ENCODE measurements at places on chromosomes 4 and X.

- DNase-seq, result no peak
Observed at GRCh38 chr4:124201636-124202035, 510.9 kb downstream of the ANKRD50 start.

DNA sequence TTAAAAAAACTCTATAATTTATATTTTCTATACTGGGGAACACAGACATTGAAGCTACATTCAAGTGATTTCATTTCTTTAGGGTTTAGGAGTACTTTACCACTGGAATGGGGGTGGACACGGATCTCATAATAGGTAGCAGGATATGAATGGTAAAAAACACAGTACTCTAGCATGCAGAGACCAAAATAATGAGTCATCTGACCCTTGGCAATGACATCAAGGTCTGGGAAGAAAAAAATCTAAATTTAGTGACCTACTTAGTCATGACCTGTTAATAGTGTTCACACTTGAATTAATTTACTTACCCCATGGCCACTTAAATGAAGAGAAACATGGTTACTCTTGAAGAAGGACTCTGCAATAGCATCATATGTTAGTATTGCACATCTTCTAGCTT lies 187.9 kb downstream of the EPHA5 start:
- no peak for DNase-seq

- no peak for DNase-seq
Observed at GRCh38 chr4:126267689-126268088, 952.9 kb downstream of the FAT4 start.

GRCh38 chr4:89221167-89221867 lies 86.3 kb downstream of the GPRIN3 start:
- no peak for DNase-seq

DNA sequence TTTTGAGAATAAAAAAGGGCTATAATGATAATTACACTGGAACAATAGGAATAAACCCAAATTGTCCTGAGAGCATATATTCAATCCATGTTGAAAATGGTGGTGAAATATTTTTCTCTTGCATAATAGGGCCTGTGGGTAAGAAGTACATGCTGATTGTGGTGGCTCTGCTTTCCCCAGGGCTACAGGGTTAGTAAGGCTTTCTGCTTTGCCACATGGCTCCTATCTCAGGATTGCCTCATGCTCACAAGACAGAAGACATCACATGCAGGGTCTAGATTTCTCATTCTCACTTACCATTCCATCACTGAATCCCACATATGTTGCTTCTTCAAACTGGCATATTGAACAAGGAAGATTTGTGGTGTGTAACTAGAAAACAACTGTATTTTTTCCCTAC lies 12.4 kb upstream of the VEGFC start:
- DNase-seq, result no peak

- DNase-seq, result peak; percentile 29
Observed at GRCh38 chrX:154695911-154696675, 42.7 kb upstream of the CTAG2 start.

GRCh38 chr4:28350485-28350884 lies 1489.8 kb downstream of the STIM2 start:
- DNase-seq, result no peak

- DNase-seq, result no peak
Observed at GRCh38 chrX:36462142-36462541, 542.6 kb downstream of the CFAP47 start.

DNA sequence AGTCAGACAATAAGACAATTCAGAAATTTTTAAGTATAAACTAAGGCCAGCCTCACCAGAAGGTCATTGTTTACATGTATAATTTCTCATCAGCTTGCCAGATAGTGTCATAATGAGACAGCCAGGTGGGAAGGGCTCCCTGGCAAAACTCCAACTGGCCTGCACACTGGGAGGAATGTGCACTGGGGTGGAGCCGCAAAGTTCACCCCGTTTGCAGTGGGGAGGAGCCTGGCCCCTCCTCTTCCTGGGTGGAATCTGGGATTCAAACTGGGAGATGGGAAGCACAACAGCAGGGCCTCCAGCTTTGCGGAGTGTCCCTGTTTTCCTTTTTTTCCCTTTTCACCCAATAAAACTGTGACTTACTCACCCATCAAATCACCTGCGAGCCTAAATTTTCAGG lies 329.9 kb downstream of the SMARCA1 start:
- DNase-seq, result no peak

- no peak for DNase-seq
Observed at GRCh38 chr4:26788341-26788733, 72.3 kb upstream of the STIM2 start.

GRCh38 chrX:76172325-76172893 lies 453 bp upstream of the PBDC1 start:
- DNase-seq, result no peak

- DNase-seq, result no peak
Observed at GRCh38 chr4:146534178-146534577, 12.4 kb upstream of the SLC10A7 start.

- DNase-seq, result no peak
Observed at GRCh38 chr4:38164346-38164745, 204.1 kb downstream of the PTTG2 start.

GRCh38 chr4:7148337-7148736 lies 44.0 kb upstream of the SORCS2 start:
- no peak for DNase-seq

DNA sequence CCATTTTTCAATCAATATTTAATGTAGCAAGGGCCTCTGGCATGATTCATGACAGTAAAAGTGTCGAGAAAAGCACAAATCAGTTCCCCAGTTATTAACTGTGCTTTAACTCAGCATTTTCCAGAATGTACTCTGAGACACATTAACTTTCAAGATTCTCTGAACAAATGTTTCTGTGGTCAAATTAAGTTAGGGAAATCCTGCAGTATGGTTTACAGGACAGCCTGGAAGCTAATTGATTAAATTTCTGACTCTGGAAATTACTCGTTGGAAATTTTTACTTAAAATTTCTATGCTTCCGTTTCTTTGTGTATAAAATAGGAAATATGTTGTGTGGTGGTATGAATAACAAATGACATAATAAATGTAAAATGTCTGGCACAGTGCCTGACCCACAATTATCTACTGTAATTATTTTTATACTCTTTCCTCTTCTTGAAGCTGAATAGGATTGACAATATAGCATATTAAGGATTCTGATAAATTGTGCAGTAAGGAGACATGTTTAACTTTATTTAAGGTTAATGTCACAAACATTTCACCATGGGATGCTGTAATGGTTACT lies 33.7 kb downstream of the STK32B start:
- DNase-seq, result no peak

DNA sequence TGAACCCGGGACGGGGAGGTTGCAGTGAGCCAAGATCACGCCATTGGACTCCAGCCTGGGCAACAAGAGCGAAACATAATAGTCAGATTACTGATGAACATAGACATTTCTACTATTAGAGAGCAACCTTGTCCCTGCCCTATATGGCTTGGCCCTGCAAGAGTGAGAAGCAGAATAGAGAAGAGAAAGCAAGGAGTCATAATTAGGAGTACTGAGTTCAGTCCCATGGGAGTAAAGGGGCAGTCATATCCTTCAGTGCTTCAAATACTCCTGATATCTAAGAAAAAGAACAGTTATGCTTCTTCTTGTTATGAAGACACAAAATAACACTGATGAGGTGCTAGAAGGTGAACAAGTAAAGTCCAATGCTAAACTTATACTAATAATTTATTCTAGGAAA lies 33.8 kb downstream of the CLDN2 start:
- no peak for DNase-seq

DNA sequence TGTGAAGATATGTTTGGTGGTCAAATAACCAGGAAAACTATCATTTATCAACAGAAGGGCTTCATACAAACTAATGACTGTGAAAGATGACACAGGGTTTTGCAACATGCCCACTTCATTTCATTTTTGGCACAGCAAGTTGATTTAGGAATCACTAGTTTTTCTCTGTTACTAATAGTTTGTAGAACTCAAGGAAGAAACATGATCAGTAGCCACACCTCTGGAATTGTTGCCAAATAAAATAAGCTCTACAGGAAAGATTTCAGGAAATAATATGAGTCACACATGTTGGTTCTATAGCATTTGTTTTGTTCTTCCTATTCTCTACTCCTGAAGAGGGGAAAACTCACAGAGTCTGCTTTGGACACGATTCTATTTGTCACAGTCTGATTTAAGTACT lies 255.4 kb downstream of the TLL1 start:
- DNase-seq, result no peak

- DNase-seq, result peak; percentile 38
Observed at GRCh38 chr4:114780205-114780604, 181.6 kb downstream of the UGT8 start.

DNA sequence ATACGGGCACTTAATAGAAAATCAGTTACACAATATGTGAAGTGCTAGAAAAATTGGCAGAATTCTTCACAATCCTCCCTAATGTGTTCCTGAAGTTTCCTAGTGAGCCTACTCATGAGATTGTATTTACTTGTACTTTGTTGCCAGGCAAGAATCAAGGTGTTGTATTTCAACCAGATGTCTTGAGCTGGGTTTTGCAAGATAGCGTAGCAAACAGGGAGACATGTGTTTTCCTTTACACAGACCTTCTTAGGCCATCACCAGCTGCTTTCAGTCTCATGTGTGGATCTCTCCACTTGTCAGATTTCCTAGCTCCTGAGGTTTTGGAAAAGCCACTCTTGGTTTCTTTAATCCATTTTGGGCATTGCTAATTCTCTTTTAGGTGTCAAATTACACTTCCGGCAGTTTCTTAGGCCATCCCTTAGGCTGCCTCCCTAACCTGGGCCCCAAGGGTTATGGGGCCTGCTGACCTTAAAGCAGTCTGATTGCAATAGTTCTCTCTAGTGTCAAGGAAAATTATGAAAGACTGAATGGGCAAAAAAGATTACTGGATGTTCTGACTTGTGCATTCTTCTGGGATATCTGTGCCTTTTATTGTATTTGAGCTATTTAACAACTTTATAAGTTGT lies 12.2 kb upstream of the EDA start:
- no peak for DNase-seq

DNA sequence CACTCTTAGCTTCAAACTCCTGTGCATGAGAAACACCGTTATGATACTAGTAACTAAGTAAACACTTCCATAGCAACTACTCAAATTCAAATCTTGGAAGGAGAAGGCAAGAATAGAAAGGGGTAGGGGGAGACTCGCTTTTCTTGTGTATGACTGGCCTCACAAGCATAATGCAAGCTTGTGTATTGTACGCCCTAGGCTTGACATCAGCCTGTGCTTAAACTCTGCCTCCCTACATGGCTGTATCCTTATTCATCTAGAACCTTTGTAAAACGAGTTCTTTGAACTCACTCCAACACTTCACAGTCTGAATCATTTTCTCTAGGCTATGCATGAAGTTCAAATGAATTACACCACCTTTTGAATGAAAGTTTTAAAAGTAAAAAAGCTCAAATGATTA lies 1071.2 kb upstream of the ADGRL3 start:
- DNase-seq, result no peak

- peak; percentile 30 for DNase-seq
Observed at GRCh38 chrX:7586126-7586525, 256.8 kb upstream of the VCX start.

- no peak for DNase-seq
Observed at GRCh38 chrX:103615781-103616371, 8.1 kb downstream of the TCEAL3 start.

- DNase-seq, result no peak
Observed at GRCh38 chr4:169934794-169935429, 91.3 kb downstream of the MFAP3L start.

GRCh38 chrX:39736216-39737211 lies 361.2 kb downstream of the BCOR start:
- DNase-seq, result no peak

DNA sequence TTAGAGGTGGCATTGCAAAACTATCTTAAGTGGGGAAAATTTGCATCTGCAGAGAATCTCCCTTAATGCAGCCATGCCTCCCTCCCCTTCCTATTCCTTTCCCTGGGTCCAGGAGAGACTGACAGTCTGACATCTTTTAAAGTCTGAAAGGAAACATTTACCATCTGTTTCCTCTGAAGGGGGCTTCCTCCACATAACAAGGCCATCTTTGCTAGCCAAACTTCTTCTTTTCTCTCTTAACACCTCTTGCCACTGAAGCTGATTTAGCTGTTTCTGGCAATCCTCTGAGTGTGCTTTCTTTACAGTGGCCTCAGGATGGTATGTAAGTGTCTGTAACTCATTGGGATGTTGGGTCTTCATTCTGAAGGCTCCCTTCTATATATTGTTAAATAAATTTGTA lies 34.6 kb upstream of the AADAT start:
- DNase-seq, result no peak

DNA sequence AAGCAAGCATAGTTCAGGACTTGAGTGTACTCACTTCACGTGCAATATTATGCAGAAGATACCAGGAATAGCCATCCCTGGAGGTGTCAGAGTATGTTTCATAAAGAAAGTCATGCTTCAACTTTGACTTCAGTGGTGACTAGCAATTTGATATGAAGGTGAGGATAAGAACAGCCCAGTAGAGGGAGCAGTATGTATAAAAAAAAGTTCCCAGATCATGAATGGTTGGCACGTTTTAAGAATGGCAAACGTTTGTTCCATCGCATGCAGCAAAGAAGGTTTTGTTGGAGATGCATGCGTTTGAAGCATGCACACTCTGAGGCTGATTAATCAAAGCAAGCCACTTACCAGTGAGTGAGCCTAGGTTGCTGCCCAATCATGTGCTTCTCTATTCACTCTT lies 33.5 kb upstream of the SLITRK4 start:
- peak; percentile 3 for DNase-seq

DNA sequence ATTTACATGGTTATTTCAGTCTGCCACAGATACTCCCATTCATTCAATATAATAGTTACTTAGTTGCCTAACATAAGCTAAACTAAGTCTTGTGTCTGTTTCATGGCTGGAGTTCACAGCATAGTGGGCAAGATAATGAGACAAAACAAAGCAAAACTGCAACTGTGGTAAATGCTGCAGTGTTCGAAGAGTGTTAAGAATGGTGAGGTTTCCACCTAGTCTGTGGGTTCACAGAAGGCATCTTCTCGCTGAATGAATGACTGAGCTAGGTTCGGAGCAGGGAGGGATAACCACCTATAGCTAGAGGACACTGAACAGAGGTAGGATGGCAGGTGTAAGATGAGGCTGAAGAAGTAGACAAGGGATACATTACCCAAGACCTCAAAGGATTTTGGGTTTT lies 171.0 kb downstream of the FBXW7 start:
- no peak for DNase-seq

- no peak for DNase-seq
Observed at GRCh38 chr4:6767386-6767747, 15.2 kb upstream of the KIAA0232 start.

- DNase-seq, result peak; percentile 29
Observed at GRCh38 chrX:49754233-49754857, 58.6 kb upstream of the PAGE1 start.

DNA sequence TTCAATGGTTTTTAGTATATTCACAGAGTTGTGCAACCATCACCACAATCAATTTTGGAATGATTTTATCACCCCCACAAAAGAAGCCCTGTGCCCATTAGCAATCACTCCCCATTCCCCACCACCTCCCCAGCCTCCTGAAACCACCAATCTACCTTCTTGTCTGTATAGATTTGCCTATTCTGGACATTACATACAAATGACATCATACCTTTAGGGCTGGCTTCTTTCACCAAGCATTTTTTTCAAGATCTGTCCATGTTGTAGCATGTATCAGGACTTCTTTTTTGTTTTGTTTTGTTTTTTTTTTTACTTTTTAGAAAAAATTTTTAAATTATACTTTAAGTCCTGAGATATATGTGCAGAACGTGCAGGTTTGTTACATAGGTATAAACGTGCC lies 108.1 kb downstream of the RTL9 start:
- DNase-seq, result no peak

GRCh38 chr4:10456595-10457254 lies 501 bp downstream of the ZNF518B start:
- peak; percentile 49 for DNase-seq

Data from Ammon's horn (tissue), 1 donor.